Stimulated activated CD4-positive, alpha-beta T cell treated with anti-CD3 and anti-CD28 coated beads, TNF-alpha, amount 100 ng/mL, for 1 hour (primary cell): ENCODE measurements at places on chromosomes 6 and 20.

- no peak for DNase-seq
Observed at GRCh38 chr6:136541395-136541794, 8.8 kb downstream of the MAP7 start.

- no peak for DNase-seq
Observed at GRCh38 chr6:7188492-7188891, 80.7 kb downstream of the RREB1 start.

DNA sequence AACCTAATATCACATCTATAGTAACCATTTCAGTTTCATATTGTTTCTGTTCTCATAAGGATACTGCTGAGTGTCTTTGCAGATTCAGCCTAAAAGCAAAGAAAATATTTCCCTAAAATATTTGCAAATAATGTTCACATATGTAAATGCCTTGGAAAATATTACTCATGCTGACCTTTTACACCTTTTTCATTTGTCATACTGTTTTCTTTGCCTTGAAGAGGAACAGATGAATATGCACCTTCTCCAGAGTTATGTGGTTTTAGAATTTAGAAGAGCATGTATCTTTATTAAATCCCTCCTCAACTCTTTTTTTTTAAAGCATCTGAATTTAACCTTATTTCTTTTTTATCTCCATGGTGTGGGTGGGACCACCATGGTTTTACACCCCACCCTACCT lies 32.5 kb downstream of the NDUFAF5 start:
- DNase-seq, result no peak

DNA sequence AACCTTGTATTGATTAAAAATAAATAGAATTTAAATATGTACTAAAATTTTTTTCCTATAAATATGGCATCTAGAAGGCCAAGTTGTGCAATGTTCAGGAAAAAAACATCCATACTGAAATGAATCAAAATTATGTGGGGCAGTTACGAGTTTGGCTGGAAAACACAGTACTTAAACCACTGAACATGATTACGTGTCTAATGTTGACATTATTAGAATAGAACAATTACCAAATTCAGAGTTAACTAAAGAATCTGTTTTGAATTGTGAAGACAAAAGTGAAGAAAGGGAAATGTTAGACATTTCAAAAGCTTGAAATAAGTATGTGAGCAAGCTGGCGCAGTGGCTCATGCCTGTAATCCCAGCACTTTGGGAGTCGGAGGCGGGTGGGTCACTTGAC lies 57.2 kb downstream of the KLHL31 start:
- DNase-seq, result no peak

- DNase-seq, result no peak
Observed at GRCh38 chr20:32189123-32189410, 18.5 kb downstream of the PLAGL2 start.

GRCh38 chr6:100517106-100517505 lies 52.4 kb upstream of the SIM1 start:
- DNase-seq, result no peak

DNA sequence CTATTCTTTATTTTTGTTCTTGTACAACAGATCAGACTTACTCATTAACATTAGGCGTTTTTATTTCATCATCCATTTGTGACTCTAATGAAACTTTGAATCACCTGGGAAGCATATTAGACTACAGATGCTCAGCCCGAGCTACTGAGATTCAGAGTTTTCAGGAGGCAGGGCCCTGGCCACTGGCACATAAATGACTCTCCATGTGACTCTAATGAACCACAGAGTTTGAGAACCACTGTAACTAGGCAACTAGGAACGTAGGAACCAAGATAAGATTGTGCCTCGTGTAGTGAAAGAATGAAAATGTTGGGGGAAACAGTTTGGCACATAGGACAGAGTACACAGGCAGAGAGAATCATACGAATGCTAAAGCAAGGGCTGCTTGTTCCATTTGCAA lies 405.9 kb upstream of the BTBD3 start:
- DNase-seq, result no peak

DNA sequence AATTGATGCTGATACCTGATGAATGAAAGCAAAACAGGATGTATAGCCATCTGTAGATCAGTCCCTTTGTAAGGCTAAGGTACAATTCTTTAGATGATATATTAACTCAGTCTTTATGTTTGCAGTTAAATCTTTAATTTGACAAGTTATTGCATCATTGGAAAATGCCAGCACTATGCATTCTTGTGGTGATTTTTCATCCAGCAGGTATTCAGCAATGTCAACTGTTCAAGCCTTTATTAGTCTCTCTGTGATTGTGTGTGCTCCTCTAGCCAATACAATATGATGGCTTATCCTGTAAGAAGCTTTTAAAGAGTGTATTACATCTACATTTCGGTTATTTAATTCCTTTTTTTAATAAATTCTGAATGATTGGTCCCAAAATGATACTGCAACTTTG lies 34.3 kb downstream of the HLA-DMB start:
- DNase-seq, result no peak

GRCh38 chr20:49559411-49560081 lies 8.4 kb downstream of the PTGIS start:
- DNase-seq, result no peak

DNA sequence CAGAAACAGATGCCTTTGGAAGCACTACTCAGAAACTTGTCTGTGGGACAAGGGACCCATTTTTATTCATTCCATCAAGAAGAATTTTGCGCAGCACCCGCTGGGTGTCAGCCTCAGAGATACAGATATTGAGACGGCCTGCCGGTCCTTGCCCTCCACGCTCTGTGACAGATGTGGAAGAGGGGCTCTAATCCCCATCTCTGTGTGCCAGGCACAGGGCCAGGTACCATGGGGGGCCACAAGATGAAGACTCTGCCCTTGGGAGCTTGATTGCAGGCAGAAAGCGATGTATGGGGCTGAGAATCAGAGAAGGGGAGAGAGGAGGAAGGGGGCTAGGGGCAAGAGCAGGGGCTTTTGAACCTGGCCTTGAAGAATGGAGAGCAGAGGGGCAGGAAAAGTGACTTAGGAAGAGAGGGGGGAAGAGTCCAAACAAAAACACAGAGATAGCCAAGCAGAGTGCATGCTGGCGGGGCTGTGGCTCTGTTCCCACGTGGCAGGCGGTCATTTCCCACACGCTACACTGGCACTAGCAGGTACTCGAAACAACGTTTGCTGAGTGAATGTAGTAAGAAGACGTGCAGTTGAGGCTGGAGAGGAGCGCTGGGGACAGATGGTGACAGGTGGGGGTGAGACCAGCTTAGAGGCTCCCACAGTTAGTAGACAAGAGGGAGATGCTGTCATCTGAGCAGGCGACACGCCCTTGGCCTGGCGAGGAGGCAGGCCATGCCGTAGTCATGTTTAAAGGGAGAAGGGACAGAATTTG lies 170.3 kb upstream of the SNX9 start:
- no peak for DNase-seq

DNA sequence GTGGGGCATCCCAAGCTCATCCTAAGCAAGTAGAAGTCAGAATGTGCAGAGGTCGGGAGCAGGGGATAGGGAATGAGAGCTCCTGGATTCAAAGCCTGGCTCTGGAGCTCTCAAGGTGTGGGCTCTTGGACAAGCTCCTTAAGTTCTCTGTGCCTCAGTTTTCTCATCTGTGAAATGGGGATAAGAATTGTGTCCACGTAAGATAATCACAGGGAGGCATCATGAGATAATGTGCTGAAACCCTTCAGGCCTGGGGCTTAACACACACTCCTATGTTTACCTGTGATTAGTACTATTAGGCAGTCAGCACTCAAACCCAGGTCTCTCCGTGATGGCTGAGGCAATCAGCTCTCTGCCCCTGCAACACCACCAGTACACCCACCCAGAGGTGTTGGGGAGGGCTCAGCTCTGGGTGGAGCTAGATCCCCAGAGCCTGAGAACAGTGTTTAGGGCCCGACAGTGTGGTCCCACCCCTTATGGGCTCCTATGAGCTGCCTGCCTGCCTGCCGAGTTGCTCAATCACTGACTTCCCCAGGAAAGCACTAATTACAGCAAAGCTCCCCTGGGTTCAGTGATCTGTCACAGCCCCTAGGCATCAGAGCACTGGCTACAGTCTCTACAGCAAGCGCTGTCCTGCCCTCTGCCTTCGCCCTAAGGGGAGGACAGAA lies 6.3 kb upstream of the SIRPA start:
- no peak for DNase-seq

- DNase-seq, result no peak
Observed at GRCh38 chr20:39935901-39936300, 753.1 kb downstream of the MAFB start.

DNA sequence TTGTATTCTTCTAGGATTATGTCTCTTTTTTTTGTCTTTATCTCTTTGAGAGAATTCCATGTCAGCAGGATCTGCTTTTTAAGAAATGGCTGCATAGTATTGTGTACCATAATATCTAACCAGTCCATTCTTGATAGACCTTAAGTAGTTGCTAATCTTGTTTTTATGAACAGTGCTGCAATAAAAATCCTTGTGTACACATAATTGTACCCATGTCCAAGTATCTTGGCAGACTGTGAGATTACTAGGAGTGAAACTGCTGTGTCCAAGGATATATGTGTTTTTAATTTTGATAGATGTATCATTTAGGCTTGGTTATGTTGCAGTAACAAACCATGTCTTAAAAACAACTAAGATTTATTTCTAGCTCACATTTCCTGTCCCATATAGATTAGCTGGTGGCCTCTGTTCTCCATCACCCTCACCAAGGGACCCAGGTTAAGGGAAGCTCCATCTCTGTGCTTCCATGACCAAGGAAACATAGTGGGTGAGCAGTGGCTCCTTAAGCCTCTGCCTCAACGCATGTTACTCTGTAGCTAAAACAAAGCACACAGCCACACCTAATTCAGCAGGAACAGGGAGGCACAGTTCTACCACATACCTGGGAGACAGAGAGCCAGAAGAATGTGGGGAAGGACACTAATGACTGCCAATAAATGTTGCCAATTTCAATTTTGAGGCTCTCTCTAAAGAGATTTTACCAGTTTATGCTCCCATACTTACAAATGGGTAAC lies 12.1 kb upstream of the SUMO4 start:
- DNase-seq, result no peak

DNA sequence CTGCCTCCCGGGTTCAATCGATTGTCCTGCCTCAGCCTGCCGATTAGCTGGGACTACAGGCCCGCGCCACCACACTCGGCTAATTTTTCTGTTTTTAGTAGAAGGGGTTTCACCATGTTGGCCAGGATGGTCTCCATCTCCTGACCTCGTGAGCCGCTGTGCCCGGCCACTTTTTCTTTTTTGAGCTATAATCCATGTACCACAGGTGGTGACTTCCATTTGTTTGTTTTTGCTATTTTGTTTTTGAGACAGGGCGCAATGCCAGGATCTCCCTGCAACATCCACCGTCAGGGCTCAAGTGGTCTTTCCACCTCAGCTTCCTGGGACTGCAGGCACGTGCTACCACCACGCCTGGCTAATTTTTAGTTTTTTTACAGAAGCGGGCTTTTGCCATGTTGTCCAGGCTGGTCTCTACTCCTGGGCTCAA lies 8.5 kb downstream of the HSPA1B start:
- no peak for DNase-seq

GRCh38 chr6:4114123-4114522 lies 21.3 kb downstream of the ECI2 start:
- no peak for DNase-seq
